ENCODE measurements at places on chromosomes 11 and 22. TPM values are rescaled to one million over a fixed set of nuclear protein-coding genes. Genes with fewer than 3 reads are reported as not detected.

TP53I11 gene
- 102 TPM for total RNA-seq

DNA sequence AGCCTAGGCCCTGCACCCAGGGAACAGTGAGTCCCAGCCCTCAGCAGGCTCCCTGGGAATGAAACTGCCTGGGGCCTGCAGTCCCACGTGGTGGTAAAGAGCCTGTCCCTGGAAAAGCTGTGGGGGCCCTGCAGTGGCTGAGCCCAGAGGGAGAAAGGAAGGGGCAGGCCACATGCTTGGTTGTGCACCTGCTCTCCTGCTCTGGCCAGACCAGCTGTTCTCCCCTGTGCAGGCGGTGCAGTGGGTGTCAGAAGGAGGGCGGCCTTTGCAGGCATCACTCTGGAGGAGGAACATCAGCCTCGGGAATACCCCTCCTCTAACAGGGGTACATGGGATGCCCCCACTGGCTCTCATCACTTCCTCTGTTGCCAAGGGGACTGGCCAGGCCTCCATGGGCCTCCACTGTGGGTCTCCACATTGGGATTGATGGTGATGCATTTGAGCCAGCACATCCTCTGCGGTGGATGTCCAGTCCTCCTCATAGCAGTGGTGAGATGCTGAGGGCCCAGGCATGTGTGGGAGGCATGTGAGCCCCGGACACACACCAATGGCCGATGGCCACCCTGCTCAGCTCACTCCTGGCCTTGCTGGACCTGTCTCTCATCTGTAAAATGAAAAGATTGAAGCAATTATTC lies 690.4 kb downstream of the BRD1 start:
- DNase-seq = no peak

DNA sequence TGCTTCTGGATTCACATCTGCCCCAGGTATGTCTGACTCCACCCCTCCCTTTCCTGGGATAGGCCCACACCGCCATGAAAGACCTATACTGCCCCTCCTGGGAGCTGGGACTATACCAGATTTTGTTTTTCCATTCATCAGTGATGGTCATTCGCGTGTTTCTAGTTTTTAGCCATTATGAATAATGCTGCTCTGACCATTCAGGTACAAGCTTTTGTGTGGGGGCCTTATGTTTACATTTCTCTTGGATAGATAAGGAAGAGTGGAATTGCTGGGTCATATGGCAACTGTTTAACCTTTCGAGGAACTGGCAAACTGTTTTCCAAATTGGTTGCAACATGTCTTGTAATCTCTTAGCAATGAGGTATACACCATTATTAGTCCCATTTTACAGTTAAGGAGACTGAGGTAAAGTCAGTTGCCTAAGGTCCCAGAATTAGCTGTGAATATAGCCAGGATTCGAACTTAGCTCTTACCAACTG lies 1.2 kb upstream of the TBC1D10A start:
- DNase-seq = no peak

FAR1 gene
- 74.4 TPM for total RNA-seq

CACNA1I gene
- total RNA-seq = 0.67 TPM

DNA sequence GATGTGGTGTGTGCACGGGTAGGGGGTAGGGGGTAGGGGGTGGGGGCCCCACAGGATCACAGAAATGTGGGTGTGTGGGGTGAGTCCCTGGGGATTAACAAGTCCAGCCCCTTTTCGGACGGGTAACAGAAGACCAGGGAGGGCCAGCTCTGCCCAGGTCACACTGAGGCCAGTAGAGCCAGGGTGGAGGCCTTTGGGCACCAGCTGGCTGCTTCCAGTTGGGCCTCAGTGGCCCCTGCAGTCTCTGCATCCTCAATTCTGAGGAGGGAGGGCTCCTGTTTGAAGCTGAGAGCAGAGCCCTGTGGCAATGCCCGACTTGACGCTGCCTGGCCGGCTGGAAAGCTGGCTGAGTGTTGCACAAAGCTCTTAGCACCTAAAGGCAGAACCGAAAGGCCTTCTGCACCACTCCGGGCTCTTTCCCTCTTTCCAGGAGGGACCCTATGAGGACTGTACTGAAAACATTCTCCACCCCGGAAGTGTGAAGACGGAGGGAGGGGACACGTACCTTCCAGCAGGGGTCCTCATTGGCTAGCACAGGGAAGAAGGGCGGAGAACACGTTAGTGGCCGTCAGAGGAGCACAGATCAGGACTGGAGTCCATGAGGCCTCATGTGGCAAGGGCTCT lies 120.4 kb downstream of the PHF21B start:
- DNase-seq = no peak

DNA sequence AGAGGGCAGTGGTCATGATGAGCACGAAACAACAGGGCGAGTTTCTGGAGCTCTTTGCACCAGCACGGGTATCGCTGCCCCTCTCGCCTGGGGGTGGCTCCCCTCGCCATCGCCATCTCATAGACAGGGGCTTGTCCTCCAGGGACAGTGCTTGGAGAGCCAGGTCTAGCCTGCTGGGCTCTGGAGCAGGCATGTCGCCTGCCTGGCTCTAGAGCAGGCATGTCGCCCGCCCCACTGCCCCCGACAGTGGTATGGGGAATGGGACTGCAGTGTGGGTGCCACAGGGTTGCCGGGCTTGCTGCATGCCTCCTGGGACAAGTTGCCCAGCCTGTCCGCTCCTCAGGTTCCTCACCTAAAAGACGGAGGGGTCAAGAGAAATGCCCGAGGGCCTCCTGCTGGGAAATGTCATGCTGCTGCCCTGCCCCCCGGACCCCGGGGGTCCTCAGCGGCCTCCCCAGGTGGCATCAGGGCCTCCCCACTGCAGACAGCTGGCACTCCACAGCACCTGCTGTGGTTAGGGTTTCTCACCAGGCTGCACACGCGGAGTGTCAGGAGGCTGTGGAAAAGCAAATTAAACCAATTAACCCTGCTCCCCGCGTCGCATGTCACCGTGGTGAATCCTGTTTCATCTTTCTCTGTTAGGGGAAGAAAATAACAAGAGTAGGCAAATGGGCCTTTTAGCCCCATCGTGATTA lies 403.0 kb downstream of the TBC1D22A start:
- DNase-seq = peak; percentile 18

DNA sequence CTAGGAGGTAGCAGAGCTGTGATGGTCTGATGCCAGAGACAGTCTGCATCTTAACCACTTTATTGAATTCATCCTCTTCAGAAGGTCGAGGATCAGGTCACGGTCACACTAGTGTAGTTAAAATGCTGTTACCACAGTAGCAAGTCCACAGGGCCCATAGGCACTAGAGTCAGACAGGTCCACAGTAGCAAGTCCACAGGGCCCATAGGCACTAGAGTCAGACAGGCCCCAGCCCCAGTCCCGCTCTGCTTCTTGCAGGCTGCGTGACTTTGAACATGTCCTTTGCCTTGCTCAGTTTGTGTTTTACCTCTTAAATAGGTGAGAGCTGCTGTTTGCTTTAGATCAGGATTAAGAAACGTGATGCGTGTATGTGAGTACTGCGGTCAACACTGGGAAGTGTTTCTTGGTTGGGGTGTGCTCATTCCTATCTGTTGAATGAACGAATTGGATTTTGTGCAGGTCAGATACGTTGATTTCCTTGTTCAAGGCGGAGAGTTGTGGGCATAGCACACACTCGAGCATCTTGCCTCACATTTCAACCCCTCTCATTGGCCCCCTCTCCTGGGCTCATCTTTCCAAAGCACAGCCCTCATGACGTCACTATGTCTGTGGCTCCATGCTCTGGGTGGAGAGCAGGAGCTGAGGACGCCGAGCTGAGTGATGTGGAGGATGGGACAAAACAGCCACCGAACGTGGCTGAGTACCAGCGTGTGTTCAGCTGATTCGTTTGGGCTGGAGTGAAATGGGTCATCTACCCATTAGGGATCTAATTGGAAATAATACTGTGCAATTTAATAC lies 191.7 kb downstream of the TBC1D22A start:
- no peak for DNase-seq

SLC22A12 gene
- total RNA-seq = not detected

GGTLC3 gene
- total RNA-seq = 3.0 TPM

DNA sequence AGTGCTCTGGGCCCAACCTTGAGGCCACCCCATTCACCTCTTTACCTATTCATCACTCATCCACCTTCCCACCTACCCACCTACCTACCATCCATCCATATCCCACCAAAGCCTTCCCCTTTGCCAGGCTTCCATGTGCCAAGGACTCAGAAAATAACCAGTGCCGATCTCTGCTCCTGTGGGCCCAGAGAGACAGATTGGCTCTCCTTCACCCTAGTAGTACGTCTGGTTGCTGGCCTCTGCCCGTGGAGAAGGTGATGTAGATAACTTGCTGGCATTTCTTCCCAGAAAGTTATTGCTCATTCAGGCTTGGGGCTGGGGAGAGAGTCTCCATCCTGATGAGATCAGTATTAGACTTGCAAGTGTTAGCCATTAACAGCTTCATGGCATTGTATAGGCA lies 45.2 kb downstream of the NEU3 start:
- DNase-seq = no peak

- DNase-seq = no peak
These were observed 19.5 kb downstream of the TSKU start for GRCh38 chr11:76802621-76803020.

GRCh38 chr11:130710497-130711012 lies 205.7 kb downstream of the SNX19 start:
- no peak for DNase-seq

GRCh38 chr11:75024068-75024449 lies 35.3 kb downstream of the NEU3 start:
- no peak for DNase-seq

TST gene
- 77.3 TPM for total RNA-seq

ANGPTL5 gene
- 0.15 TPM for total RNA-seq

- DNase-seq = no peak
These were observed 6.3 kb upstream of the MYO18B start for GRCh38 chr22:25735650-25736049.

- no peak for DNase-seq
These were observed 181.7 kb upstream of the ZC3H12C start for GRCh38 chr11:109911488-109911887.

GRCh38 chr11:34267417-34267816 lies 90.4 kb downstream of the ABTB2 start:
- no peak for DNase-seq

PRDM10 gene
- total RNA-seq = 12.5 TPM

GRCh38 chr11:19790831-19791552 lies 78.4 kb downstream of the NAV2 start:
- no peak for DNase-seq

DNA sequence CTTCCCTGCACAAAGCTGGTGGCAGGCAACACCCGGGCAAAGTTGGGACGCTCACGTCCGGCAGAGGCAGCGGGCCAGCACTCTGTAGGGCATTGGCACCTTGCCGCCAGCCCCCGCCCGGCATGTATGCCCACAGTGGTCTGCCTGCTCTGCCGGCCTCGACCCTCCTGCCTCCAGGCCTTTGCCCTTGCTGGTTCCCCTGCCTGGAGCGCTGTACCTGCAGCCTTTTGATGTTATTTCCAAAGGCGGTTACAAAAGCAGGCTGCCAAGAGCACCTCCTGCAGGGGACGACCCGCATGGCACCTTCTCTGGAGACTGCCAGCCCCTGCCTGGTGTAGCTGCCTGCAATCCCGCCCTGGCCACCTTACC lies 56.5 kb upstream of the SHISAL1 start:
- DNase-seq = no peak

- DNase-seq = peak; percentile 66
These were observed 6.2 kb upstream of the LRFN4 start for GRCh38 chr11:66850588-66851238.

GRCh38 chr11:46331282-46331984 lies 15.8 kb upstream of the DGKZ start:
- DNase-seq = no peak

- no peak for DNase-seq
These were observed 47.6 kb upstream of the PPARA start for GRCh38 chr22:46102752-46103151.

C11orf52 gene
- total RNA-seq = 9.7 TPM

DNA sequence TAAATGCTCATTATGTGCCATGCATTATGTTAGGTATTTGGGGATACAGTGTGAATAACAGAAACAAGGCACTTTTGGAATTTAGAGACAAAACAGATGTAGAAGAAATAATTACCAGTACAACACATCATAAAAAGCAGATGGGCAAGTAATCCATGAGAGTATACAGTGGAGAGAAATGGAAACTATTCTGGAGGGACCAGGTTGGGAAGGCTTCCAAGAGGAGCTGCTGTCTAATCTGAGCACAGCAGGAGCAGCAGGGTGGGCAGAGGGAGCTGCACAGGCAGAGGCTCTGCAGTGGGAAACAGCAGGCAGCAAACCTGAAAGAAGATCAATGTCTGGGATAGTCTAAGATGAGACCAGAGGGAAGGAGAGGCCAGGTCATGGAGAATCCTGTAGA lies 268.7 kb upstream of the CCDC90B start:
- DNase-seq = no peak

GRCh38 chr11:60887556-60887955 lies 18.8 kb downstream of the PRPF19 start:
- DNase-seq = no peak

DNA sequence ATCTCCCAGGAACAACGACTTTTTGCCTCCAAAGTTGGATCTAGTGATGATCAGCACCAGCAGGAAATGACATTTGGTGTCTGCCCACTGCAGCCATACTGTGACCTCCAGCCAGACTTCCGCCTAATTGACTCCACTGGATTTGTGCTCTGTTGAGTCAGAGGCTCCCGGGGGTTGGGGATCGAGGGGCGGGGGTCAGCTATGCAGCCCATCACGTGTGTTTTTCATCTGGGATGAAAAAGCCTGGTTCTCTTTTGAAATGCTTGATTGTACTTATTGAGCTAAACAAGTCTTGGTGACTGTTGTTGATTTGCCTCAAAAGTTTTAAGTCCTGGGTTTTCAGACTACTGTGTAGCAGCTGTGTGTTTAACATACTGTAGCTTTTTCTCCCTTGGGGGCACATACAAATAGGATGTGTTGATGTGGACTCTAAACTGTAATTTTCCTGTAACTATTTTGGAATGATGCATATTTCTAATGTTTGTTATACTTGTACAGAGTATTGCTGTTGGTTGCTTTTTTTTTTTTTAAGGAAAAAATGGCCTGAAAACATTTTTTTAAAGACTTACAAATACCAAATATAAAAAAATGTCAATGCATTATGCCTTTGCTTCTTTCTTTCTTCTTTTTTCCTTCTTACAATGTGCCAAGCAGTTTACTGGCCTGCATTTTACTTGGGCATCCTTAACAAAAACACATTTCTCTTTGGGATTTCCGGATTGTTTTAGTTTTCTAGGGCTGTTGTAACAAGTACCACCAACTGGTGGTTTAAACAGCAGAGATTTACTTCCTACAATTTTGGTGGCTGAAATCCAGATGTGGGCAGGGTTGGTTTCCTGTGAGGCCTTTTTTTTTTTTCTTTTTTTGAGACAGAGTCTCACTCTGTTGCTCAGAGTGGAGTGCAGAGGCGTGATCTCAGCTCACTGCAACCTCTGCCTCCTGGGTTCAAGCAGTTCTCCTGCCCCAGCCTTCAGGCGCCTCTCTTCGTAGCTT lies 46.1 kb upstream of the OR4B1 start:
- no peak for DNase-seq

DNA sequence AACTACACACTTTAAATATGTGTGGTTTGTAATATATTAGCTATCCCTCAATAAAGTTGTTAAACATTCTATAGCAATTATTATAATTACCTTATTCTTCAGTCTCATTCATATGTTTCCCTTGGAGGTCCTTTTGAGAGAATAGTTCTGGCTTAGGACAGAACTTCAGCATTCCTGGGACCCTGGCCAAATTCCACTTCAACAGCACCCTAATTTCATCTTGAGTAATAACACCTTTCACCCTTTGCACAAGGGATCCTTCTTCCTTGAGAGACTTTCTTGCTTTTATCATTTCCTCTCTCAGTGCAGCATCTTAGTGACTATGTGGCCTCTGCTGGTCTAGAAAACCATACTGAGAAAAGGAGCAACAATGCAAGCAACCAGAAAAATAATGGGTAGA lies 255.9 kb downstream of the C11orf87 start:
- no peak for DNase-seq

All from upper lobe of left lung (tissue), 6 donors.